ENCODE measurements at places on chromosomes 12 and 14.

- DNase-seq, result no peak
These were observed 23.2 kb downstream of the BCL11B start for GRCh38 chr14:99248761-99249171.

DNA sequence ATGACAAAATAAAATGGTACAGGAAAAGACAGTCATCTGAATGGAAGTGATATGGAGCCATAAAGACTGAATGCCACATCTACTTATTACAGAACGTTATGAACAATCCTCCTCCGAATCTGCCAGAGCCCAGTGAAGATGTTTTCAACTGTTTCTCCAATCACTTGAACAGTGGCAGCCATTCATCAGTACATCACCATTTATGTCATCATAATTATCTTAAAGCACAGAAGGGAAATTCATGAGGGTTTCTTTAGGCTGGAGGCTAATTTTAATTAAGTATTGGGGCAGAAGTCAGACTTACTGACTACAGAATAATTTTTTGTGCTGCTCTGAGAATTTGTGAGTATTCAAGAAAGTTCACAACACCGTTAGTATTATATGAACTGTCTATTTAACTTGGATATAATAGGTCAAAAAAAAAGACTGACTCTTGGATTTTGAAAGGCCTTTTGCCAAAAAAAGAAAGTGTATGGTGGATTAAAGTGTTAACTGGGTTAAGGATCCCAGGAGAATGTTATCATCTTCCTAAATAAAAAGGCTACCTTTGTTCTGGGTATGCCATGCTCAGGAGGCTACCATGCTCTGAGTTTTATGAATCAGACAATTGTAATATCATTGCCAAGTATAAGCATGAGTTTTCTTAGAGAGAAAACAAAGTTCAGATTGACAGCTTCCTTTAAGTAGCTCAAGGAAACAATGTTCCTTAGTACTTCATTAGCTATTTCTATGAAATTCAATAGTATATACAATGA, 40.1 kb downstream of the PDZRN4 start:
- DNase-seq, result no peak

- no peak for DNase-seq
These were observed 7.9 kb upstream of the CEP170B start for GRCh38 chr14:104856869-104857860.

DNA sequence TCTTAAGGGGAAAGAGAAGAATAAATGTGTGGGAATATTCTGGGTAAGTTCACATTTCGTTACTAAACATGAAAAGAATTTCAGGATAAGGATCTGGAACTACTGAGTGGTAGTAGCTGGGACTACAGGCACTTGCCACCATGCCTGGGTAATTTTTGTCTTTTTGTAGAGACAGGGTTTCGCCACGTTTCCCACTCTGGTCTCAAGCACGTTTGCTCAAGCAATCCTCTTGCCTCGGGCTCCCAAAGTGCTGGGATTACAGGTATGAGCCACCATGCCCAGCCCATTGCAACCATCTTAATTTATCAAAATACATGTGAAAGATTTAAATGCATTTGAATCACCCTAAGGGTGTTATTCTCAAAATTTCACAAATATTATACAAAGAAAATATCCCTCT, 26.4 kb downstream of the ITPR2 start:
- DNase-seq, result no peak

GRCh38 chr12:47997321-47997720, 7.0 kb downstream of the COL2A1 start:
- DNase-seq, result no peak

DNA sequence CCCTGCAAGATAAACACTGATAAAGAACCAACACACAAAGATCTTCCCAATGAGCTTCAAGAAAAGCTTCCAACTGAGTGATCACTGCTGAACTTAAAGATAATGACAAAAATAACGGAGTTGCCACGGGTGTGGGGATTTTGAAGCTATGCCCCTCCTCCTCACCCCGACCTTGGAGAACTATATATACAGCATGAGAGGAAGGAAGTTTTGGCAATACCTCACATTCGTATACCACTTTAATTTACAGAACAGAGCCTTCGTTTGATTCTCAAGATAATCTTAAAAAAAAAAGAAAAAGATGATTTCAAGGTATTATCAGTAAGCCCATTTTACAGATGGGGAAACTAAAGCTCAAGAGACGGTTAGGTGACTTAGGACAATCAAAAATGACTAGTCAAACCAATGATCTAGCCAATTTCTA, 715 bp downstream of the NEK9 start:
- DNase-seq, result peak; percentile 3

GRCh38 chr14:81519200-81520011, 14.2 kb downstream of the SEL1L start:
- no peak for DNase-seq

DNA sequence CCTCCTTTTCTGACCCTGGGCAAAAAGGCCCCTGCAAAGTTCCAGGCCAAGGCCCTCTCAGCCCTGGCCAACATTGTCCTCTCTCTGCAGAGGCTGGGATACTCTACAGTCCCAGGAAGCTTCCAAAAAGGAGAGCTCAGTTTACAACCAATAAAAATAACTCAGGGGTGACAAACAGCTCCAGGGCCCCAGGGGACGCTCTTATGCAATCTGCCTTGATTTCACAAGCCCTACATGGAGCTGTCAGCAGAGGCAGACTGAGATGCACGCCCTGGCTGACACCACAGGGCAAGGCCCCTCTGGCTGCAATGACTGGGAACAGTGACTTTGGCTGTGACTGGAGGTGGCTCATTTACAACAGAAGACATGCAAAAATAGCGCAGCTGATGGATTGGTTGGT, 129.0 kb upstream of the MED13L start:
- DNase-seq, result no peak

DNA sequence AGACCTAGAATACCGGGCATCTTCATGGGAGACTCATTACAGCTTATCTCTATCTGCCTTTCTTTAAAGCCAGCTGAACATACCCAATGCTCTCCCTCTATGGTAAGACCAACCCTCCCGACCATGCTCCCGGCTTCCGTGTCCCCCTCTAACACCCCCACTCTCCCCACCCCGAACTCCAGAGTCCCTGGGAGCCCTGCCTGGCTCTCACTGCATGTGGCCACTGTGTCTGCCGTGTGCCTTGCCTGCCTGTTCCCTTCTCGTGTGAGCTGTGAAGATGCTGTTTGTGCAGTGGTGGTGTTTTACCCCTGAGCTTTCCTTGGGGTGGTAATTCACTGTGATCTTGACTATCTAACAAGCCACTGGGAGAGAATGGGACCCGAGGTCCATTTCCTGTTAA, 146.4 kb upstream of the FKBP4 start:
- no peak for DNase-seq

DNA sequence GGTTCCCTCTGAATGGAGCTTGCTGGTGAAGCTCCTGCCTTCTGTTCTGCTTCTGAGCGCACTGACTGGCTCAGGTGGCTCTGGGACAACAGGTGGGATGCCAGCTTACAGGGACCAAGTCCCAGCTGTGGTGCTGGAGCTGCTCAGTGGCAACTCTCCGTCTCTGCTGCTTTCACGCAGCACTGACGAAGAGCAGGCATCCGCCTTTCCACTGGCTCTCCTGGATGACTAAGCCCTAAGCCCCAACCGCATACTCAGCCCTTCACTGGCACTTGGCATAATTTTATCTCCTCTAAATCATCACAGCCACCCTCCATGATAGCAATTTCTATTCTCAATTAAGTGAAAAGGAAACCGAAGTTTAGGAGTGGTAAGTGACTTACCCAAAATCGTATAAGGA, 3.7 kb upstream of the RTL1 start:
- no peak for DNase-seq

- no peak for DNase-seq
These were observed 89.2 kb downstream of the BCL2L14 start for GRCh38 chr12:12159988-12160387.

DNA sequence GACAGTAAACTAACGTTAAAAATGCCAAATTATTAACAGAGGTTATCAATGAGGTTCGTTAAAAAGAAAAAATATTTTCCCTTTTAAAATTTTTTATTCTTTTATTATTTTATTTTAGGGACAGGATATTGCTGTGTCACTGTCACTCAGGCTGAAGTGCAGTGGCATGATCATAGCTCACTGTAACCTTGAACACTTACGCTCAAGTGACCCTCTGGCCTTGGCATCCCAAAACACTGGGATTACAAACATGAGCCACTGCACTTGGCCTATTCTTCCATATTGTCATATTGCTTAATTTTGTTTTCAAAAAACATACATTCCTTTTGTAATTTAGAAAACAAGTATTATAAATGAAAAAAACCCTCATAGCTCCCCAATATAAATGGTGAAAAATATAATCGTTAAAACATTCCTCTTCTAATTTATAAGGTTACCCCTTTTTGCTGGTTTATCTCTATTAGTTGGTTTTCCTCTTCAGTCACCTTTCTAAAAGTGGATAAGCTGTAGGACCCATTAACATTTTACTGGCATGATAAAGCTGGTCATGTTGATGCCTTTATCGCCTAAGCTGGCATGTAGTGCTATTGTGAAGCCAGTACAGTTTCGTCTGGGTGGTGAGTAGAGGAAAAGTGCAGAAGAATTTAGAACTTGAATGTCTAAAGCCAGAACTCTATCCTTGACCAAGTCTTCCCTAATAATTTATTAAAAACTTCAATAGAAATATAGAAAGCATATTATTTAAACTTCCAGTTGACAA, 27.6 kb downstream of the PDE3A start:
- no peak for DNase-seq

DNA sequence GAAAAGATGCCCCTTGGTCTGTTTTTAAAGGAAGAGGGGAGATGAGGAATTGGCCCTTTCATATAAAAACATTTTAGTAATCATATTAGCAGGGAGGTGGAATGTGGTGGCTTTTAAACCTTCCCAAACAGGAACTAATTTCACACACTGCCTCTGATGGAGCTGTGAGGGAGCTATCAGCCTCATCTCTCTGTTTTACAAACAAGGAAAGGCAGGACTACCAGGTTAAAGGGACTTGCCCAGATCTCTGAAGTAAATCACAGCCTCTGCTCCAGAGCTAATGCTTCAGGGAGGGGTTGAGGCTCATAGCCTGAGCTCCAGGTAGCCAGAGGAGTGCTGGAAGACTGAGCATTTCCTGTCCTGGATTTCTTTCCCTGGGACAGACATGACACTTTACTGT, 1.1 kb upstream of the BMP4 start:
- no peak for DNase-seq

GRCh38 chr14:74840603-74841030, 35.3 kb downstream of the PROX2 start:
- no peak for DNase-seq

GRCh38 chr12:116540622-116541152, 18.5 kb upstream of the MAP1LC3B2 start:
- no peak for DNase-seq

DNA sequence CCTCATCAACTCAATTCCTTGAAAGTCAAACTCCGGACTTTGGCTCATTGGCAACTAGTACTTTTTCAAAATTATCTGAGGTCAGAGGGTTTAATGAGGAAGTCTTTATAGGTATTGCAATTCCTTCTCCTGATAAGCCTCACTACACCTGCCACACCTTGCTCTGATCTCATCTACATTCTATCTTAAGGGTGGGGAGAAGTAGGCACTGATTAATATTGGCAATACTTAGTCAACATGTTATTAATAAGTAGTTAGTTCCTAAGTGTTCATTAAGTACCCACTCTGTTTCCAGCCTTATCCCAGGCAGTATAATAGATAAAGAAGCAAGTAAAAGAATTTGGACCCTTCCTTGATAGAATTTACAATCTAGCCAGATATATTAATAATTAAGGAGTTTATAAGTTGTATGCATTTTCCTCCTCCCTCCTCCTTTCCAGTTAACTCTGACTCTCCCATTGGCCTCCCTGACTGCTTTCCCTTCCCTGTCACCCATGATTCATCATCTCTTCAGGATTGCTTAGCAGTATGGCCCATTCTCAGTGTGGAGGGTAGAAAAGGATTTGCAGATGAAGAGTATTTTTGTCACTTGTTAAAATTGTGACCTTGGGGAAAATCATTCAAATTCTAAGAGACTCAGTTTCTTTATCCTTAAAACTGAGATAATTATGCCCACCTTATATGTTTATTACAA, 231.0 kb upstream of the ATP2B1 start:
- no peak for DNase-seq

DNA sequence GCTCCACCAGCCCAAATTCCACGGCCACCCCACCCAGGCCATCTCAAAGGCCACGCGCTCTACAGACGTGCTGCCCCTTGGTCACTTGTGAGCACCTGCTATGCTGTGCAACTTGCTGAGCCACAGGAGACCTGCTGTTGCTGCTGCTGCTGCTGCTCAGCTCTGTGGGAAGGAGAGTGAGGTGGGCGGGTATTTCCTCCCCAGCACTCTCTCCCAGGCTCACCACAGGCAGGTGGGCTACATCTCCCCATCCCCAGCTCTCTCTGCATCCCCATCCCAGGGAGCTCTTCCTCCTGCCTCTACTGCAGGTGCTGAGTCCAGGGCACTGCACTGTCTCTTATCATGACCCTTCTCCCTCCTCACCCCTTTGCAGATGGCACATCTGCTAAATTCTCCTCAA, 306.9 kb downstream of the BCL11B start:
- no peak for DNase-seq

DNA sequence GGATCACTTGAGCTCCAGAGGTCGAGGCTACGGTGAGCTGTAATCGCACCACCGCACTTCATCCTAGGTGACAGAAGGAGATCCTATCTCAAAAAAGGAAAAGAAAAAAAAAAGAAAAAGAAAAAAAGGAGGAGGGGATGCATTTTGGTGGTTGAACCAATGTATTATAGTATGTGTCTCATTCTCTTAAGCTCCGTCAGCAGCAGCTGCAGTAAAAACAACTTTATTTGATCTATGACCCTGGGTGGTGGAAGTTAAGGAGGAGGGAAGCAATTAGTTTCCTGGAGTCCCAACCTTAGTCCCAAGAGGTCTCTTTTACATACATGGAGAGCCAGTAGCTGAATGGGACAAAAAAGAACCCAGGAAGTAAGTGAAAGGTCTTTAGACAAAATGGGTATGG, 26.8 kb upstream of the APOF start:
- no peak for DNase-seq

- DNase-seq, result no peak
These were observed 17.3 kb upstream of the DHRS4 start for GRCh38 chr14:23936084-23936829.

DNA sequence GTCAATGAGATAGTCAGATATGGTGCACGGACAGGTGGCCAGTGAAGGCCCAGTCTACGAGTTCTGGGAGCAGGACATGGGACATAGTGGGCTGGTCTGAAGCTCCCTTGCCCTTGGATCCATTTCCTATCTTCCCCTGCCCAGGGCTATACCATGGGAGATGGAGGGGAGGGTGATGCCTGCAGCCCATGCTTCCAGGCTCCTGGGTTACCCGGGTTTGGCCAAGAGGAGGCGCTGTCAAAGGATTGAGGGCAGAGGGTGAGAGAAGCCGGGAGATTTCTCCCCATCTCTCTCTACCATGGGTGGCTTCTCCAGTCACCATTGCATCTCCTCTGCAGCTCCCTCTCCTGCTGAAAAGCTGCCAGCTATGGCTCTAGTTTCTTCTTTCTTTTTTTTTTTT, 52.8 kb upstream of the LHX5 start:
- no peak for DNase-seq

GRCh38 chr12:110254971-110255540, 26.0 kb upstream of the ATP2A2 start:
- DNase-seq, result no peak

DNA sequence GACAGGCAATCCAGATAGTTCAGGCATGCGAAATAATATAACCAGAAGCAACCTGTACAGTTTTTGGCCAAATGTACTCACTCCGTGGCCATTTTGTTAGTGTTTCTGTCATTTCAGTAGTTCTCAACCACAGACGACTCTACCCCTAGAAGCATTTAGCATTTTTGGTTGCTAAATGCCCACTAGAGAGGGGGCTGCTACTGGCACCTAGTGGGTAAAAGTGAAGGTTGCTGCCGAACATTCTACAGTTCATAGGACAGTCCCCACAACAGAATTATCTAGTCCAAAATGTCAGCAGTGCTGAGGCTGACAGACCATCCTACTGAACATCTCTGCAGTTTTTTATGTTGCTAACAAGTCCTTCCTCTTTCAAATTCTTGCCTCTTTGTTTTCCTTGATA, 107.4 kb downstream of the TSHR start:
- DNase-seq, result no peak

Measured in ACHN (cell line).